ENCODE measurements at places on chromosomes 5 and 9.

GRCh38 chr5:132876020-132876759, 2.7 kb downstream of the LEAP2 start:
- DNase-seq = no peak

DNA sequence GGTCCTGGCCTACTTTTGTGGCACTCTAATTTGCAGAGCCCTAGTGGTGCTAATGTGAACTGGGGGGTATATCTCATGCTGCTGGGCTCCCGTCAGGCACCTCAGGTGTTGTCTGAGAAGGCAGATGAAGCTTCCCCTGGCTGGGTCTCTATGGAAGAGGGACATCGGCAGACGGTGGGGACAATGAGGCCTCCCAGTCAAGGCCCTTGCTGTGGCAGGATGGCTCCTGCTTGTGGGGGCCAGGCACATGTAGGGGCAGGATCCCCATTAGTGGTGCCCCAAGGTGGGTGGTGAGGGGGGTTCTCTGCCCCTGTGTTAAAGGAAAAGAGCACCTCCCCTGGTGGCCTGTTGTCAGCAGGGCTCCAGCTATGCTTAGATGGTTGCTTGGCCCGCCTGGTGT, 192.8 kb upstream of the S1PR3 start:
- no peak for DNase-seq

- DNase-seq = no peak
Observed at GRCh38 chr5:64826541-64826940, 57.8 kb downstream of the CWC27 start.

GRCh38 chr5:32450952-32451351, 6.4 kb upstream of the ZFR start:
- DNase-seq = no peak

DNA sequence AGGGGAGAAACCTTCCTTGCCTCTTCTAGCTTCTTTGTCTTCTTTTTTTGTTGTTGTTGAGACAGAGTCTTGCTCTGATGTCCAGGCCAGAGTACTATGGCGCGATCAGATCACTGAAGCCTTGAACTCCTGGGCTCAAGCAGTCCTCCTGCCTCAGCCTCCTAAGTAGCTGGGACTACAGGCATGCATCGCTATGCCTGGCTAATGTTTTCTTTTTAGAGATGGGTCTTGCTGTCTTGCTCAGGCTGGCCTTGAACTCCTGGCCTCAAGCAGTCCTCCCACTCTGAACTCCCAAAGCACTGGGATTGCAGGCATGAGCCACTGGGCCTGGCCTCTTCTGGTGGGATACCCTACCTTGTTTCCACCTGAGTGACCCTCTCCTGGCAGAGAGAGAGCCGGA, 3.4 kb upstream of the PAXX start:
- no peak for DNase-seq

DNA sequence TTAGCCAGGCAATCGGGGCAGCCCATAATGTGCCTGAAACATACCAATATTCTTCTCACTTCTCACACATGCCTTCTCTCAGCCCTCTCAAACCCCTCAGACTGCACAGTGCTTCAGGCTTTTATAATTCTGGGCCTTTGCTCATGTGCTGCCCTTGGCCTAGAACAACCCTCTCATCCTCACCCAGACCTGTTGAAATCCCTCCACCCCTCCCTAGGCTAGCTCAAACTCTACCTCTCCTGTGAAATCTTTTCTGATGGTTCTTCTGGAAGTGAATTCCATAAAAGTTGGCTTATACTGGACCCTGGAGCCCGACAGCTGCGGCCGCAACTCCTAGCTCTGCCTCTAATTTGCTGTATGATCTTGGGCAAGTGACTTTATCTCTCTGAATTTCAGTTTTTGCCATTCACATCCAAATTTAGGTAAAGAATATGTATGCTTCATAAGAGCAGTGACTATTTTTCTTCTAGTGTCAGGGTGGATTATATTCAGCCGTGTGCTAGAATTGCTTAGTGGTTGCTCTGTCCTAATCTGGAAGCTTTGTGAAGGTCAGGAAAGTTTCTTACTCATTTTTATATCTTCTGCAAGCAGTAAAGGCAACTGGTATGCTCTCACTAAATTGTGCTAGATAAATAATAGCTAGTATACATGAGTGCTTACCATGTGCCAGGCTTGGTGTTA, 221.4 kb downstream of the MAPKAP1 start:
- DNase-seq = no peak

All from stimulated activated CD4-positive, alpha-beta T cell treated with anti-CD3 and anti-CD28 coated beads, Interleukin-1b, Interleukin-23, amount 100 ng/mL, for 48 hours (primary cell).